Activated CD4-positive, alpha-beta T cell treated with anti-CD3 and anti-CD28 coated beads, Interleukin-2, amount 50 U/mL, for 48 hours (primary cell): ENCODE measurements at places on chromosomes 1 and 21.

DNA sequence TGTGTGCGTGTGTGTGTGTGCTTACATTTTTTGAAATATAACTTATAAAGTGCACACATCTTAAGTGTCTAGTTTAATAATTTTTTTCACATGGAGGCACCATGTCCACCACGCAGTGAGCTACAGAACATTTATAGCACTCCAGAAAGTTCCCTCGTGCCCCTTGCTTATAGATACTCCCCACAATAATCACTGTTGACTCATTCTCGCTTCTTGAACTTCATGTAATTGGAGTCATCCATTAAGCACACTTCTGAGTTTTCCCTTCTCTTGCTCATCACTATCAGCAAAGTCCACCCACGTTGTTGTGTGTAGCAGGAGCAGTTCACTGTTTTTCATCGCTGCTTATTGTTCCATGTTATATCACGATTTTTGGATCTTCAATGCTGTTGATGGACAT lies 78.4 kb upstream of the DISP3 start:
- DNase-seq: no peak

GRCh38 chr1:185512442-185512841 lies 195.4 kb upstream of the IVNS1ABP start:
- DNase-seq: no peak

DNA sequence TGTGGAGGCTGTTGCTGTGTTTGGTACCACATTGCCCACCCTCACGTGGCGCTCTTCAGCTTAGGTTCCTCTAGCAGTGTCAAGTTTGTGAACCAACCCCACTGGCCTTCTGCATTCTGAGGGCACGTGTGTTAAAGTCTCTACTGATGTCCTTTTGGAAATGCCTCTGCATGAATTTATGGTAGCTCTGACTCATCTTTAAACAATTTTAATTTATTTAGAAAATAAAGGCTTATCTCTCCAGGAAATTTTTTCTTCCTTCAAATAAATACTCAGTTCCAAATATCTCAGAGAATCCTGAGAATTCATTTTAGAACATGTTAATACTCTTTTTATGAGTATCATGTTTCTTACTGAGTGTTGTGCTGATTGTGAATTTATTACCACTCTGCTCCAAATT lies 5.5 kb downstream of the CD1D start:
- no peak for DNase-seq

DNA sequence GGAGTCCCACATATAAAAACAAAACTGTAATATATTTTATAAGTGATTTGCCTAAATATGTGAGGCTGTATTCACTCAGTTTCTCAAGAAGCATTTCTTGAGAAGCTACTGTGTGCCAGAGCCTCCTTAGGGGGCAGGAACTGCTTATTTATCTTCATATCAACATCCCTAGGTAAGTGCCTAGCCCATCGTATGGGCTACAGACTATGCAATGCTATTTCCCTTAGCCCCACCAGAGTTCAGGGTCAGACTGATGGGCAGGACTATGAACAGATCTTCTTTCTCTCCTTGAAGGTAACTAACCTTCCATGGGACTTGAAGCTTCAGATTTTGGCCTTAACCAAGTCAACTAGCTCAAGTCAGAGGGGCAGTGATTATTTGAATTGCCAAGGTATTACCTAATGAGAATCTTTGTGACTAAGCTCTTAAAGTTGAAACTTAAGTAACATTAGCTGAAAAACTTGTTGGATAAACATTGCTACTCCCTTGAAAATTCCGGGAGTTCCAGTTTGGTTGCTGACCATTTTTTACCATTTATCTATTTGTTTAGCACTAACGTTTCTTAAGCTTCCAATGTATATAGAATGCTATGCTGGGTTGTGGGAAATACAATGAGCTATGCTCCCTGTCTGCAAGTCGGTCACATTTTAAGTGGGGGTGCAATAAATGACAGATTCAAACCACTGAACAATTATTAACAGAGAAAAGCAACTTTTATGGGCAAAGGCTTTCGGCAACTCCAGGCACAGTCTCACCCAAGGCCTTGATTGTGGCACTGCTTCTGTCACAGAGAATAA lies 85.2 kb downstream of the GPR88 start:
- no peak for DNase-seq

DNA sequence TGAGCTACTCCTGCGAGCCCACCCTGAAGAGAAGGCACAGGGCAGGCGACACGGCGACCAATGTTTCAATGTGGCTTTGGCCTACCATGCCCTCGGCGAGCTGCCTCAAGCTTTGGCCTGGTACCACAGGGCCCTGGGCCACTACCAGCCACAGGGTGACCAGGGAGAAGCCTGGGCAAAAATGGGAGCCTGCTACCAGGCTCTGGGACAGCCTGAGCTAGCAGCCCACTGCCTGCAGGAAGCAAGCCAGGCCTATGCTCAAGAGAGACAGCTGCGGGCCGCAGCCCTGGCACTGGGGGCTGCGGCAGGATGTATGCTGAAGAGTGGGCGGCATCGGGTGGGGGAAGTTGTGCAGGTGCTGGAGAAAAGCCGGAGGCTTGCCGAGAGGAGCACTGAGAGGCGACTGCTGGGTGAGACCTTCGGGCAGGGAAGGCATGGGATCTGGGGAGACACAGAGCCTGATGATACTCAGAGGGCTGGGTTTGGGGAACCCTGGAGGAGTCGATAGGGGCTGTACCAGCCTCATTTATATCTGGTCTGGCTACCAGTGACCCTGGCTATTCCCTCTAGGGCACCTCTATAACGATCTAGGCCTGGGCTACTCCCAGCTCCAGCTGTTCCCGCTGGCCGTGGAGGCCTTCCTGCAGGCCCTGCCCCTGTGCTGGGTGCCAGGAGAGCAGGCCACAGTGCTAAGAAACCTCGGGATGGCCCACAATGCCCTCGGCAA lies 2.3 kb downstream of the TTC24 start:
- peak; percentile 31 for DNase-seq

- DNase-seq: no peak
Measured at GRCh38 chr21:16304174-16305095, 574.7 kb downstream of the USP25 start.

DNA sequence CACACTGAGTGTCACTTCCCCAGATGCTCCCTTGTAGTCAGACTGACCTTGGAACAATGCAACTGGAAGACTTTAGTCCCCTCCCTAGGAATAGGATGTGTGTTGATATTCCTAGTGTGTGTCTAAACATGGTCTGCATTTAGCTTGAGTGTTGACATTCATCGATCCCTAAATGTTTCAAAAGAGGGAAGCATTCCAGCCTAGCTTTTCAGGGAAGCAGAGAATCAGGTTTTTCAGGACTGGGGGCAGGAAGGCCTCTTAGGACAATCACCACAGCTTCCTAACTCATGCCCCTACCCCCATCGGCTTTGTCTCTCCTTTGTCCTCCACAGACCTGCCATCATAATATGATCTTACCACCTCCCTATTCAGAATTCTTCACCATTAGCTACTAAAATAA lies 43.4 kb downstream of the NMNAT2 start:
- DNase-seq: no peak
